Colonic mucosa (tissue), 4 donors: ENCODE measurements at places on chromosomes 3 and 15. TPM values are rescaled to one million over a fixed set of nuclear protein-coding genes. Genes with fewer than 3 reads are reported as not detected.

The CAMK1 gene
- total RNA-seq, result 7.8 TPM

The TGM5 gene
- not detected for total RNA-seq

DNA sequence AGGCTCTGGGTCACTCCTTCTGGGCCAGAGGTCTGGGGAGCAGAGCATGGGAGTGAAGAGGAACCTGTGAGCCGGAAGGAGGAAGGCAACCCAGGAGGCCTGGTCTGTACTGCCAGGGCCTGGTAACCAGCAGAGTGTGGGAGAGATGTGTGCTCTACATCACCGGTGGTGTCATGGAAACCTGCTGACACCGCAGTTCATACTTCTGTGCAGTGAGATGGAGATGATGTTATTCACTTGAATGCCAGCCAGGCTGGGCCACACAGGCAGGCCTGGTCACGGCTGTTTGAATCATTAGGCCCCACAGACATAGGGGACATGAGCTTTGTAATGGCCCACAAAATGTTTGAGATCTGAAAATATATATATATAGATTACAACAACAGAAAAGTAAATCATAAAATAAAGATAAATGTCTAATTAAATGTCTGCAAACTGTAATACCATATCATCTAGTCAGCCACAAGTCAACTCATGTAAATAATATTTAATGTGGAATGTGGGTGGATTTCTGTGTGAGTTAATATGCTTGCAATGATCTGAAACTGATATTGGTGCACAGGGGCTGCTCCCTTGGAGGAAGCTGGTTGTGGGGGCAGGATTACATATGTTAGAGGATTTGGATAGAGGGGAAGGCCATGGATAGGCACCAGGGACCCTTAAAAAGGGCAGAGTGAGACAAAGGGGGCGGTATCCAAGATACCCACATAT, 108.5 kb upstream of the PFN2 start:
- DNase-seq, result no peak

GRCh38 chr15:90844696-90845095, 23.7 kb upstream of the FURIN start:
- no peak for DNase-seq
